T-helper 2 cell treated with Interferon-gamma antibody and Interleukin-4, amounts not matched to agents 5 μg/mL and 100 μg/mL, for 36 hours (primary cell): ENCODE measurements at places on chromosomes 11 and 22.

- no peaks in the 10 kb centered on the region for H3K27me3 ChIP-seq
- H3K27ac ChIP-seq, result no peak overlapping the region
- no peak overlapping the region for H3K4me3 ChIP-seq
- no peaks in the 10 kb centered on the region for H3K4me1 ChIP-seq
These were observed 85.3 kb downstream of the MICAL3 start for GRCh38 chr22:17939011-17939410.

DNA sequence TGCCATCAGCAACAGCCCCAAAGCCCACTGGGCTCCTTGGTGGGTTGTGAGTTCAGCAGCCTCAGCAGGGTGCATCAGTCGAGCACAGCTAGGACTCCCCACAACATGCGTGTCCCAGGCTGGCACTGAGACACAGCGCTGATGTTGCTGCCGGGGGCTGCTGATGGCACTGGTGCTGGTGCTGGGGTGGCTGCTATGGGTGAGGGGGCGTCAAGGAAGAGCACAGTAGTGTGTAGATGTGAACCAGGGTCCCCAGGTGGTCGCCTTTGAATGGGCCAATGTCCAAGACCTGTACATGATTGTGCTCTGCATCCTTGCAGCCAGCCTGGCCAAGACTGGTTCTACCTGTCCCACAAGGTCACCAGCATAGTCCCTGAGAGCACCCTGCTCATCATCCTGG is 121.3 kb upstream of the SERPIND1 start:
- no peak for DNase-seq
- peaks cover 5% of the 10 kb centered on the region for H3K27me3 ChIP-seq
- H3K4me1 ChIP-seq, result no peaks in the 10 kb centered on the region
- H3K27ac ChIP-seq, result no peak overlapping the region
- H3K36me3 ChIP-seq, result no peaks in the 10 kb centered on the region

DNA sequence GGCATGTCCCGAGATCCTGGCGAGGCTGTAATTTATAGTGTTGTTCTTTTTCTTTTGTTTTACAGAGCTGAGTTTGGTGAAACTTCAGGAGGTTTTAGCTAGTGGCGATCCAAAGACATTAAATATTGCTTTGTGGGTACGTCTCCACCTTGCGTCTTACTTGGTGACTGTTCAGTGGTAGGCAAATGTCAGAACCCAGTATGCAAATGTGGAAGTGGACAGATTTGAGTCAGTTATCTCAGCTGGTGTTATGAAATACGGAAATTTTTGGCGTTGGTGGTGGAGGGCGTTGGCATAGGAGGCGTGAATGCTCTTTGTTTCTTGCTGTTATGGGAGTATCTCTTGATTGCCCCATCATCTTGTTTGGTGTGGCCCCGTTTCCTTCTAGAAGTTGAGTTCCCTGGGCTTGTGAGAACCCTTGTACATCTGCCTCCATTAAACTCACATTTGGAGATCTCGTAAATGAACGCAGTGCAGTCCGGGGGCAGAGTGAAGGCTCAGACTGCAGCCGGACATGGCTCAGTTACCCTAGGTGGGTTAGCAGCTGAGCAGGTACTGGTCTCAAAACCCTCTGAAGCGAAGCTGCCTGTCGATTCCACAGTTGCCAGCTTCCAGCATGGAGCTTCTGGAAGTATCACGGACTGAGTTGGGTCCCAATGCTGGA is 39.9 kb downstream of the PTPRJ start:
- no peaks in the 10 kb centered on the region for H3K27me3 ChIP-seq
- H3K27ac ChIP-seq, result peak overlapping the region; percentile 78
- peaks cover 40% of the 10 kb centered on the region for H3K36me3 ChIP-seq
- H3K4me3 ChIP-seq, result peak overlapping the region; percentile 50
- peaks cover 67% of the 10 kb centered on the region for H3K4me1 ChIP-seq
- peak; percentile 72 for DNase-seq

DNA sequence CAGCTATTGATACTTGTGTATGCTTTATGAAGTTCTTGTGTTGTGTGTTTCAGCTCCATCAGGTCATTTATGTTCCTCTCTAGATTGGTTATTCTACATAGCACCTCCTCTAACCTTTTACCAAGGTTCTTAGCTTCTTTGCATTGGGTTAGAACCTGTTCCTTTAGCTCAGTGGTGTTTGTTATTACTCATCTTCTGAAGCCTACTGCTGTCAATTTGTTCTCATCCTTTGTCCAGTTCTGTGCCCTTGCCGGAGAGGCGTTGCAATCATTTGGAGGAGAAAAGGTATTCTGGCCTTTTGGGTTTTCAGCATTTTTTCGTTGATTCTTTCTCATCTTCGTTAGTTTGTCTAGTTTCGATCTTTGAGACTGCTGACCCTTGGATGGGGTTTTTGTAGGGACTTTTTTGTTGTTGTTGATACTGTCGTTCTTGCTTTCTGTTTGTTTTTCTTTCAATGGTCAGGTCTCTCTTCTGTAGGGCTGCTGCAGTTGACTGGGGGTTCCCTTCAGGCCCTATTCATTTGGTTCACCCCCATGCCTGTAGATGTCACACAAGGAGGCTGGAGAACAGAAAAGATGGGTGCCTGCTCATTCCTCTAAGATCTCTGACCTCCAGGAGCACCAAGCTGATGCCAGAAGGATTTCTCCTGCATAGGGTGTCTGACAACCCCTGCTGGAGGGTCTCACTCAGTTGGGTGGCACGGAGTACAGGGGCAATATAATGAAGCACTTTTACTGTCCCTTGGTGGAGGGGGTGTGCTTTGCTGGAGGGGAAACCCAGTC is 35.9 kb upstream of the MUC15 start:
- no peaks in the 10 kb centered on the region for H3K36me3 ChIP-seq
- no peak for DNase-seq
- no peaks in the 10 kb centered on the region for H3K4me1 ChIP-seq
- no peak overlapping the region for H3K4me3 ChIP-seq
- H3K27me3 ChIP-seq, result no peaks in the 10 kb centered on the region
- H3K27ac ChIP-seq, result no peak overlapping the region

GRCh38 chr11:10885703-10886363 is 28.0 kb upstream of the ZBED5 start:
- no peaks in the 10 kb centered on the region for H3K4me1 ChIP-seq
- no peak for DNase-seq
- H3K36me3 ChIP-seq, result no peaks in the 10 kb centered on the region
- H3K4me3 ChIP-seq, result no peak overlapping the region
- H3K27me3 ChIP-seq, result peaks cover 8% of the 10 kb centered on the region

DNA sequence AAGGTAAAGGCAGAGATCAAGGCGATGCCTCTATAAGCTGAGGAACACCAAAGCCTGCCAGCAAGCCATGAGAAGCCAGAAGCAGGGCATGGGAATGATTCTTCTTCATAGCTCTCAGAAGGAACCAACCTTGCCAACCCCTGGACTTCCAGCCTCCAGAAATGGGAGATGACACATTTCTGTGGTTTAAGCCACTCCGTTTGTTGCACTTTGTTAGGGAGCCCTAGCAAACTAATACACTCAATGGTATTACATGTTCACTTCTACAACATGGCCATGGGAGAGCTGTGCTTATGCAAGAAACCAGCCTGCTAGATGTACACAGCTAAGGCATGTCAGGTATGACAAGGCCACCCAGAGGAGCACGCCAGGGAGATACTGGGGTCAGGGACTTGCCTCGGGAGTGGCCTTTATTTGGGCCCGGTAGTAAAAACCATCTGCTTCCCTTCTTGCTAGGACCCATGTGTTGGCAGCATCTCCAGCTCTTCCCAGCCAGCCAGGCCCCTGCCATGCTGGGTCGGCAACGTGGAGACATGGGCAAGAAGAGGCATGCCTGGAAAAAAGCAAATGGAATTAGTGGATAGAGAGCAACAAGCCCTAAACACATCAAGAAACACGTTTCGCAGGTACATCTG is 3.6 kb downstream of the C11orf16 start:
- no peaks in the 10 kb centered on the region for H3K36me3 ChIP-seq
- H3K4me1 ChIP-seq, result no peaks in the 10 kb centered on the region
- DNase-seq, result no peak
- no peak overlapping the region for H3K4me3 ChIP-seq

DNA sequence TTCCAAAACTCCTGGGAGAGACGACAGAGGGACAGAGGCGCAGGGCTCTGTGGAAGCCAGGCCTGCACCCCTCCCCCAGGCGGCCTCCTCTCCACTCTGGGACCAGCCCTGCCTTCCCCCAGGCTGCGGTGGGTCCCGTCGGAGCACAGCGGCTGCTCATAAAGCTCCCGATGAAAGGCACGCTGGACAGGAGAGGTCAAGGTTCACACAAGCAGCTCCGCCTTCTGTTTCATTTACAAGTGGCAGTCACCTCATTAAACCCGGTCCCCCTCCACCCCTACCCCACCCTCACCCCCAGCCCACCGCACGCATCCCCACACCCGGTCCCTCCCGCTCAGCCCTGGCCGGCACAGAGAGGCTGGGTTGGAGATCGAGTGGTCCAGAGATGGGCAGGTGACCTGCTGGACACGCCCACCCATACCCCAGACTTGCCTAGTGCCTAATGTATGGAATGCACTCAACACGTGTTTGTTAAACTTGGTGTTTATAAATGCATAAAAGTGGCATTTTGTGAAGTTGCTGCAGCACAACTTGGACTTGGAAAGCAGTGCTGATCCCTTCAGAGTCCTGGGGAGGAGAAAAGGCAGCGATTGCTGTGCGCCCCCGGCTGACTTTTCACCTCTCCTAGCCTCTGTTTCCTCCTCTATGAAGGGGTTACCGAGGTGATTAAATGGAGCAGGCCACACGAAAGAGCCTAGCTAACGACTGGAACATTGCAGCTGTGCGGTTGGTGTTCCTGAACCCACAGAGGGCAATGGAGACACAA is 26.0 kb downstream of the RPUSD4 start:
- DNase-seq, result no peak
- H3K27ac ChIP-seq, result no peak overlapping the region
- no peak overlapping the region for H3K4me3 ChIP-seq
- peaks cover 6% of the 10 kb centered on the region for H3K4me1 ChIP-seq
- no peaks in the 10 kb centered on the region for H3K27me3 ChIP-seq

DNA sequence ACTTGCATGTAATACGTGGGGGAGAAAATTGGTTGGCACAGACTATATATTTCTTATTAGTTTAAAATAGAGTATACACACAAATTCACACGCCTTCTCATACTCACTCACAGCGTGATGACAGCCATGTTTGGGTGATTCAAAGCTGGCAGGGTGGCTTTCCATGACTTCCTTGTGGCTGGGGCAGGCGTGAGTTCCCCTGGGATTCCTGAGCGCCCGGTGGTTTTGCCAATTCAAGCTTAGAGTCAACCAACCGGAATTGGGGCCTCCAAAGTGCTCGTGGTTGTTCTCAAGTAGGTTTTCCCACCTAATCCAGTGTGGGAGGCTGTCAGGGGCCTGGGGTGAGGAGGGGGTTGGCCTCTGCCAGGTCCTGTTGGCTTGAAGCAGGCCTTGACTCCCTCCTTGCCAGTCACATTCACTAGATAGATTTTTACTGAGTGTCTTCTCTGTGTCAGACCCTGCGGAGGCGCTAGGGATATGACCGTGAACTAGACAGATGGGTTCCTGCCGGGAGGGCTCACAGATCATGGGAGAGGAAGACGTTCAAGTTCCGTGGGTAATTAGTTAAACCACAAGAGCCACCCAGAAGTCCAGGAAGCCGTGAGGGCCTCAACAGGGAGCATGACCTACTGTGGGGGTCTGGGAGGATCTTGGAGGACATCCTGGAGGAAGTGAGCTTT is 11.5 kb downstream of the PKNOX2 start:
- H3K27me3 ChIP-seq, result peaks cover 23% of the 10 kb centered on the region
- no peak for DNase-seq
- no peak overlapping the region for H3K27ac ChIP-seq

DNA sequence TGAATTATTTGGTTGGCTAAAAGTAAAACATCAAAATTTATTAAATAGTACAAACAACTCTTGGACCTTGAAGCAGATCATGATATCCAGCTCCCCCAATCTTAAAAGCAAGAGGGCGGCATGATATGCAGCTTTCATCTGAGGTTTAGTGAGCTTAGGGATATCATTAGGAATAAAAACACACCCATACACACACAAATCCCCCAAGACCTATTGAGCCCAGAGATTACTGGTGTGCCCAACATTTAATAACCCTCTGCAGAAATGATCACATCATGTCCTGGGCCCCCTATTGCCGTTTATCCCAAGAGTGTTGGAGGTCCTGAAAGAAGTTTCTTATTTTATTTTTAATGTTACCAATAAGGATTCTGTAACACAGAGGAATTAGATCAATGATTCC is at the start of gene OR8D1:
TSS of gene OR8D1 (minus strand) at position 101 of the 400 bp plus-strand sequence. CDS start 3,183 bp downstream, outside the sequence.
- H3K4me3 ChIP-seq, result no peak within 1 kb of the TSS
- H3K27ac ChIP-seq, result no peak within 1 kb of the TSS
- no peaks in the 10 kb centered on the region for H3K4me1 ChIP-seq

DNA sequence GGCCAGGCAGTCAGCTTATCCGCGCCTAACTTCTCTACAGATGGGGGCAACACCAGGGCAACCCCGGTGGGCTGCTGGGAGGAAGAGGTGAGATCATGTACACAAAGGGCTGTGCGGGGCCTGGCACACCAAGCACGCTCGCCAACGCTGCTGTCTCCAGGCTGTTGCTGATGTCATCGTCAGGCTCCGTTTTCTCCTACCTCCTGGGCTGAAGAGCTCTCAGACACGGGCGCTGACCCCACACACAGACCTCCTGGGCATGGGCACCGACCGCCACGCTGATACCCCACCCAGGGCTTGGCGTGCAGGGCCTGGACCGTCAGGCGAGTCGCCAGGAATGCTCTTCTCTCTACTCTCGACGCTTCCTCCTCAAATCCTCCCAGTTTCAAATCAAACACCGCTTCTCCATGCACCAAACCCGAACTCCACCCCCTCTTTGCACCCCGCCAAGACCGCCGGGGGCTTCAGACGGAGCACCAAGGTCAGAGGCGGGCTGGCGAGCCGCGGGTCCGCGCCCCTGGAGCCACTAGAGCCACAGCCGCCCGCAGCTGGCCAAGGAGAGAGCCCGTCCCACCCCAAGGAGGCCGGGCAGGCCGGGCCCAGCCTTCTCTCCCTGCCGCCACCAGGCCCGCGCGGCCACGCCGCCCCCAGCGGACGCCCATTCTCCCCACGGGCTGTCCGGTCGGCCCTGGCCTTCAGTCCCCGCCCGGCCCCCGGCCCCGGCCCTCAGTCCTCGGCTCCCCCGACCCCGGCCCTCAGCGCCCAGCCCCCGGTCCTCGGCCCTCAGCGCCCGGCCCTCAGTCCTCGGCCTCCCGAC is 772 bp downstream of the SBF1 start:
- peaks cover 13% of the 10 kb centered on the region for H3K36me3 ChIP-seq
- peak overlapping the region; percentile 92 for H3K4me3 ChIP-seq
- H3K27ac ChIP-seq, result peak overlapping the region; percentile 83

GRCh38 chr11:64152841-64153691 is 12.8 kb downstream of the MACROD1 start:
- peaks cover 2% of the 10 kb centered on the region for H3K4me1 ChIP-seq
- H3K4me3 ChIP-seq, result no peak overlapping the region

DNA sequence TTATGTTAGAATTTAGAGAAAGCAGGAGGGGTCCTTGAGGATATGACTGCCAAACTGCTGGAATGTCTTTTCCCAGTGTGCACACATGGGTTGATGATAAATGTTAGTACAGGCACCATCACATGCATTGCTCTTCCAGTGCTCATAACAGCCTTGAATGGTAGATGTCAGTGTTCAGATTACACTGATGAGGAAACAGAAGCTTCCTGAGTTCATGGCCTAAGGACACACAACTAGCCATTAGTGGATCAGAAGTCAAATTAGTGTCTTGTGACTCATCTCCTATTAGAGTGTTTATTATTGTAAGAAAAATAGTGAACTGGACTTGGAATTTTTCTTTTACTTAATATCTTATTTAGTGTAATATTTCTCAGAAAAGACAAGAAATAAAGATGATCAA is 241.5 kb downstream of the DDX10 start:
- no peaks in the 10 kb centered on the region for H3K4me1 ChIP-seq
- H3K36me3 ChIP-seq, result peaks cover 2% of the 10 kb centered on the region
- H3K27ac ChIP-seq, result no peak overlapping the region
- DNase-seq, result no peak
- no peak overlapping the region for H3K4me3 ChIP-seq

GRCh38 chr11:73402834-73403185 is 26.6 kb downstream of the RELT start:
- no peak overlapping the region for H3K4me3 ChIP-seq
- H3K27me3 ChIP-seq, result no peaks in the 10 kb centered on the region
- H3K27ac ChIP-seq, result no peak overlapping the region
